ENCODE measurements at places on chromosomes 6 and 20.

GRCh38 chr6:76843054-76843822, 620.1 kb downstream of the HTR1B start:
- DNase-seq: no peak

- no peak for DNase-seq
Observed at GRCh38 chr6:7587631-7588100, 2.3 kb upstream of the SNRNP48 start.

GRCh38 chr20:45629496-45630100, at the start of gene WFDC10A:
WFDC10A (plus strand) TSS chr20:45629739; CDS start chr20:45629814, 75 bp downstream.
- DNase-seq: no peak

DNA sequence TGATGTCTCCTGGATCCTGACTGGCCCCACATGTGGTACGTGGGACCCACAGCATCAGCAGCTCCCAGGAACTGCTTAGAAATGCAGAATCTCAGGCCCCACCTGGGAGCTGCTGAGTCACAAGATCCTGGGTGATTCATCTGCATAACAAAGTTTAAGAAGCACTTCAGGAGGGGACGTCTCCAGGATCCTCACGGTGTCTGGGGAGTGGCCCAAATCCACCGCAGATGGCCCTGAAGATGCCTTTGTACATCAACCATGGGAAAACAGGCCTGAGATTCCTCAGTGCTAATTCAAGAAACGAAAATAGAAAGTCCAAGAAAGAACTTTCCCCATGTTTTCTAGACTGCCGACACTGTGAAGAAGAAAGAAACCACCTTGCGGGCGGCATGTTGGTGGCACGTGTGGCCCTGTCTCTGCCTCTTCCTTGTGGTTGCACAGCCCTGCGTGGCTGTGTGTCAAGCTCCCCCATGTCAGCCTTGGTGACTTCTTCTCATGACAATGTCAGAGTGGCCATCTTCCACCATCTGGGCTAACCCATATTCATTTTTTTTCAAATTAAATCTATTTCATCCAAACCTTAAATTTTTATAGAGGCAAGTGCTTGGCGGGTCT, 26.1 kb downstream of the RRBP1 start:
- no peak for DNase-seq

DNA sequence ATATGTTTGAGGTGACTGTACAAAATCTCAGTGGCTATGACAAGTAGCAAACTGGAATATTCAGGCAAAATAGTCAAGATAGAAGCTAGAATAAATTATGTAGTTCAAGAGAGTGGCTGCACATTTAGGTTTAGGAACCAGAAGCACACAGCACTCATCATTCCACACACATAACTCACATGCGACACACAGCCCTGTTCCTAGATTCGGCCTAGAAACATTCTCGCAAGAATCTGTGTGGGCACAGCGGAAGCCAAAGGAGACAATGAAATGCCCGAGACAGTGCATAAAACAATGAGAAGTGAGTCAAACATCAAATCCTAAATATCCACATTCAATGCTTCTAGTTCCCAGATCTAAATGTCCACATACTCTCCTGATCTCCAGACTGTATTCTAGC, 9.5 kb upstream of the SUPT3H start:
- DNase-seq: no peak

GRCh38 chr20:33976959-33977358, 16.8 kb upstream of the RALY start:
- DNase-seq: no peak

DNA sequence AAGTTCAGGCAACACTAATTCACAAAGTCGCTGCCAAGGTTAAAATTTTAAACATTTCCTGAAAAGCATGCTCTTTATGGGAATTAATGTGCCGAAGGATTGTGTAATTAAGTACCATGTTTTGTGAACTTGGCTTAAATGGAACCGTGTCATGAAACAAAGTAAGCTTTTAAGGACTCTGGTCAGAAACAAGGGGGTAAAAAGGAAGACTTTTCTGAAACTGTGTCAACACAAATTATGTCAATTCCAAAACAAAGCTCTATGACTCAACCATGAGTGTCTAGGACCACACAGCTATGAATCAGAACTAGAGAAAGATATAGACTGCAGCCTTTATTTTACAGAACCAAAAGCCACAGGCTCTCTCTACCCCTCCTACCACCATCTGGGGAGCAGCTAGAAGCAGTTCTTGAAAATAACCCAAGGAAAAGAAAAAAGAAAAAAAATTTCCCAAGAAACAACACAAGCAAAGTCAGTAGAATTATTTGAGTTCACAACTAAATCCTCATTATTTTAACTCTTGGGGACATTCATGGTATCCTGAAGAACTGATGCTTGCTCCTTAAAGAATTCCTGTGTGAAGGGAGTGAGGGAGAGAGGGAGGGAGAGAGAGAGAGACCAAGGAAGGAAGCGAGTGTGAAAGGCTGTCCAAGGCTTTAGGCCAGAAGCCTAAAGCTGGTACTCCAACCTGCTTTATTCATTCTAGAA, 81.9 kb downstream of the ZMYND8 start:
- DNase-seq: no peak

GRCh38 chr20:24403406-24403805, 66.0 kb upstream of the SYNDIG1 start:
- no peak for DNase-seq

DNA sequence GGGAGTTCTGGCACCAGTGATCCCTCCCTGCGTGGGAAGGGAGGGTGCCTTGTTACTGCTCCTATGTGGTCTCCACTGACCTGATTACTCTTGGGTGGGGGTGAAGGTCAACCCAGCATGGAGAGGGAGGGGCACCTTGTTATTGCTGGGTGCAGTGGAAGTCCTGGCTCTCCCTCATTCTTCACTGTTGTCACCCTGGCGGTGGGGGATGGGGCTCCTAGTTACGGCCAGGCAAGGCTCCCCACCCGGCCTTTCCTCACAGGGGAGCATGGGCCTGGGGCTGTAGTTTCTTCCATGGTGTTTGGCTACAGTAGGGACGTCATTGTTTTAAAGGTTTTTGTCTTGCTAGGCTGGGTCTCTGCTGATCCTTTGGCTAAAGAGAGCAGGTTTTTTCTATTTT, 40.8 kb downstream of the PACSIN1 start:
- no peak for DNase-seq

- no peak for DNase-seq
Observed at GRCh38 chr6:105713474-105714118, 310.7 kb upstream of the PREP start.

GRCh38 chr6:53646606-53647005, 18.9 kb downstream of the KLHL31 start:
- DNase-seq: no peak

GRCh38 chr20:17859616-17860232, 108.9 kb downstream of the SNX5 start:
- DNase-seq: no peak

- no peak for DNase-seq
Observed at GRCh38 chr6:159068904-159069578, 24.2 kb upstream of the TAGAP start.

DNA sequence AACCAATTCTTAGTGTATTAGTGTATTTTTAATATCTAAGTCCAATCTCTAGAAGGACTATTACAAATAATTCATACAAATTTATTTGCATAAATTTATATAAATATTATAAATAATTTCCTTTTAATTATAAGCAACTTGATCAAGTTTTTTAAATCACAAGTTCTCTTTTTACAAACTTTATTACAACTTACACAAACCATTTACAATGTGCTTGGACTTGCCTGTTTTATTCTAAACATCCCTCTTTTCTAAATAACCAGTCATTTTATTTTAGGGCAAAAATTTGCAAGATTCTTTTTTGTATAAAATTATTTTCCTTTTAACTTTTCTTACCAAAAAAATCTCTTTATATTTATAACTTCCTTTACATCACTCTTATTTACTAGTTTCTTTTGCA, 83.5 kb upstream of the SYNCRIP start:
- no peak for DNase-seq

DNA sequence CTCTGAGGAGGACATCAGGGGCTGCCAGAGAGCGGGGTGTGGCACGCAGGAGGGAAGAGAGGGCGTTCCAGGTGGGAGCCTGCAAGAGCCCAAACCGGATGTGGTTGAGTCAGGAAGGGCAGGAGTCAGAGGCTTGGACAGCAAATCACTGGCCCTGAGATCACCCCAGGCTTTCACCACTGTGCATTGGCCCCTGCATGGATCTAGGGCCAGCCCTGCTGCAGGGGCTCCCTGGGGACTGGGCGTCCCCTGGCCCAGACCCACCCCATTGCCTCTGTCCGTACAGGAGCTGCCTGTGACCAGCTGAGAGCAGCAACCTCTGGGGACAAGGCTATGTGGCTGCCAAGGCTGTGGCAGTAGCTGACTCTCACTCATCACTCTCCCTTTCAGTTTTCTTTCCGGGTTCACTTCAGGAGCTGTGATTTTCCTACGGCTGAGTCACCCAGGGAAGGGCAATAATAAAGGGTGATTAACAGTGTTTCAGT, 33.9 kb downstream of the KCNK17 start:
- DNase-seq: no peak

DNA sequence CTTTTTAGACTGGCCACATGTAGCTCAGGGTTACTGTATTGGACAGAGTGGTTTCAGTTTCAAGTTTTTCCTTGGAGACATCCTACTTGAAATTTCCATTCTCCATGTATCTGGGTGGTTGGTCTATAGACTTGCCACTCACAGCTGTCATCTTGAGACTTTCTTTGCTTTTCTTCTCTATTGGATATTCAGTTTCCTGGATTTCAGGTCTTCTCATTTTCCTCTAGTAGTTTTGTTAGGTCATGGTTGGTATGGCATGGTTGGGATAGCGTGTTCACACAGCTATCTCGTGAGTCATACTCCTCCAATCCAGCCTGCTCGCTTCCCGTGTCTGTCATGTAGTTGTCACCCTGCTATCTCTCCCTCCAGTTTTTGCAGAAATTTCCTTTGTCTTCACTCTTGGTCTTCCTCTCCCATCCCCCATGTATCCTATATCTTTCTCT, 48.3 kb downstream of the PTPN1 start:
- DNase-seq: no peak

GRCh38 chr6:72640615-72640930, 18.7 kb downstream of the KCNQ5 start:
- no peak for DNase-seq

GRCh38 chr20:17714597-17714996, 14.8 kb downstream of the BANF2 start:
- DNase-seq: no peak

DNA sequence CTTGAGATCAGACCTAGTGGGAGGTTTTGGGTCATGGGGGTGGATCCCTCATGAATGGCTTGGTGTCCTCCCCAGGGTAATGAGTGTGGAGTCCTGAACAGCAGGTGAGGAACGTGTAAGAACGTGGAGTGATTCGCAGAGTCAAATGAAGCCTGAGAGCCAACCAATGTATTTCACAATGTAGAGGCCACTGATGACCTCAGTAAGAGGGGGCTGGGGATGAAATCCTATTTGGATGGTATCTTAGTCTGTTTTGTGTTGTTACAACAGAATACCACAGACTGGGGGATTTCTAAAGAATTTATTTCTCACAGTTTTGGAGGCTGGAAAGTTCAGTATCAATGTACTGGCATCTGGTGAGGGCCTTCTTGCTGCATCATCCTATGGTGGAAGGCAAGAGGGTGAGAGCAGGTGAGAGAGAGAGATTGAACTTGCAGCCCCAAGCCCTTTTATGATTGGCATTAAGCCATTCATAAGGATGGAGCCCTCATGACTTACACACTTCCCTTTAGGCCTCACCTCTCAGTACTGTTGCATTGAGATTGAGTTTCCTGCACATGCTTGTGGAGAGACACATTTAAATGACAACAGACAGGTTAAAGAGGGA, 47.3 kb upstream of the HIVEP1 start:
- DNase-seq: no peak

GRCh38 chr6:8645212-8645611, 209.9 kb upstream of the SLC35B3 start:
- no peak for DNase-seq

GRCh38 chr6:139114746-139115145, 20.1 kb upstream of the HECA start:
- DNase-seq: no peak

DNA sequence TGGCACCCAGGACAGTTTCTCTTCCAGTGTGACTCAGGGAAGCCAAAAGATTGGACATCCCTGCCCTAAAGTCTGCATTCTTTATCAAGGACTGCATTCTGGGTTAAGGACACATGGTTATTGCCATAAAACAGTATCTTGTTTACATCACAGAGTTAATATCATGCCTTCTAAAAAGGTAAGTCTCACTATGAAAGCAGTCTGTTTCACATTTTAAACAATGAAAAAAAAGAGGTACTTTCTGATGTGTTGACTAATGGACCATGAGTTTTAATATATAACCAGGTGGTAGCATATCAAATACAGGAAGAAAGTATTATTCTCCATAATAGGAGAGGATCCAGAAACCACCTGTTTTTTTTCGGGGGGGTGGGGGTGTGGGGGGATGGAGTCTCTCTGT, 93.7 kb downstream of the TIAM2 start:
- no peak for DNase-seq

DNA sequence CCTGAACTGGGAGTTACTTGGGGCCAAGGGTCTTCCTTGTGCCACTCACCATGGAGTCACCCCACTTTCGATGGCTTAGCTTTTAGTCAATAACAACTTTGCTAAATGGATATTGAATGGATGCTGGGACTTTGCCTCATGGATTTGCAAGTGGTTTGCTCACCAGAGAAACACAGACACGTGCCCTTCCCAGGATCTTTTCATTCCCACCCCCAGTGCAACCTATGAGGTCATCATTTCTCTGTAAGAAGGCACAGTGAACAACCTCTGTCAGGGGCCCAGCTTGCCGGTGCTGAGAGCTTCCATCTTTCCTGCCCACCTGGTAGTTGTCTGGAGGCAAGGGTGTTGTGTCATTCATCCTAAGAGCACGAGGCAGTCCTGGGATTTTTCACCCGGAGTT, 256.8 kb upstream of the PMEPA1 start:
- no peak for DNase-seq

DNA sequence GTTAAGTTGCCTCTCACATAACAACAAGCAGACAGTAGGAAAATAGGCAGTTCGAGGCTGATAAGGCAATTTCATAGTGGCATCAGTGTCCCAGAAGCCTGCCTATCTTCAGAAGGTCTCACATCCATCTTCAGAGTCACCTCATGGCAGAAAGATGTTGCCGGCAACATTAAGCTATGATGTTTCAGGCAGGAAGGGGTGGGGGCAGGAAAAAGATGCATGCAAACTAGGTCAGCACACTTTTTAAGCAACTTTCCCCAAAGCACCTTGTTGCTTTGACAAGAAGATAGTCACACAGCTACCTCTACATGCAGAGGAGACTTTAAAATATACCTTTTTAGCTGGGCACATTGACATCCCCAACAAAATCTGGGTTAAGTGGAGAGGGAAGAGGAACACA, 43.2 kb upstream of the SMIM8 start:
- no peak for DNase-seq

GRCh38 chr6:129113637-129114036, 230.7 kb downstream of the LAMA2 start:
- DNase-seq: no peak

GRCh38 chr6:49030251-49031020, 432.6 kb downstream of the MMUT start:
- DNase-seq: no peak

GRCh38 chr6:159687341-159687740, 5.7 kb downstream of the SOD2 start:
- no peak for DNase-seq

DNA sequence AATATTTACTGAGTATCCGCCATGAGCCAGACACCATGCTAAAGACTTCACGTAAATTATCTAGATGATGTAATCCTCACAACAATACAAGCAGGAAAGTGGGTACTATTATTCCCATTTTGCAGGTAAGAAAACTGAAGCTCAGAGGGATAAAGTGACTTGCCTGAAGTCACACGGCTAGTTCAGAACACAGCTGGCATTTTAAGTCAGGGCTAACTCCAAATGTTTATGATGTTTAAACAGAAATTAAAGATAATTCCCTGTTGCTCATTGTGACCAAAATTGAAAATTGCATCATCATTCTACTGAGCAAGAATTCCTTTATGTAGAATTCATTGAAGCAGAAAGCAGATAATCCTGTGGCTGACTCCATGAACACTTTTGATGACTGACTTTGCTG, 71.3 kb upstream of the STXBP5 start:
- DNase-seq: no peak

All from right renal pelvis (tissue), 4 donors.